Kidney capillary endothelial cell (primary cell): ENCODE measurements at places on chromosomes 5 and 9.

DNA sequence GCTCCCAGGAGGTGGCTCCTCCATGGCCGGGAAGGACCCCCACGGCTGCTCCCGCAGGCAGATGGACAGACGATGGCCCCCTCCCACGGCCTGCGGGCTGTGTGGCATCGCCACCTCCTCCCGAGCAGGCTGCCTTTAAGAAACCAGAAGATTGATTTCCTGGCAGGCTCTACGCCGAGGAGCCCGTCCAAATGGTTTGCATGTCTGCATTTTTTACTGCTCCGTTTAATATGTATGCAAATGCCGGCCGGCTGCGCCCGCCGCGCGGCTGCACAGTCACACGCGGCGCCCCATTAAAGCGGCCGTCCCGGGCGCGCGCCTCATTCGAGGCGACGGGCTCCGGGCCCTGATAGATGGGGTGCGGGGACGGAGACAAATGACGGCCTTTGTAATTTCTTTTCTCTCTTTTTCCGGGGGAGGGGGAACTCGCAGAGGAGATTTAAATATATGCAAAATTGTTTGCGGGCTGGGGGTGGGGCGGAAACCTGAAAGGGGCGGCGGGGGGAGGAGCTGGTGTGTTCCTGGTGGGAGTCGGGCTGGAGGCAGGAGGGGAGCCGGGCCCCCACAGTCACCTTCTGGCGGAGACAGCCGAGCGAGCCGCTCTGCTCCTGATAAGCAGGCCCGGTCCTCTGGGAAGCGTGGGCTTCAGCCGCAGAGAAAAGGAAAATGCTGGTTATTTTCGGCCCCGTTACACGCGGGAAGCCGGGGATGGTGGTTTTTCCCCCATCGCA lies 158.7 kb upstream of the IER5L start:
- DNase-seq: no peak

DNA sequence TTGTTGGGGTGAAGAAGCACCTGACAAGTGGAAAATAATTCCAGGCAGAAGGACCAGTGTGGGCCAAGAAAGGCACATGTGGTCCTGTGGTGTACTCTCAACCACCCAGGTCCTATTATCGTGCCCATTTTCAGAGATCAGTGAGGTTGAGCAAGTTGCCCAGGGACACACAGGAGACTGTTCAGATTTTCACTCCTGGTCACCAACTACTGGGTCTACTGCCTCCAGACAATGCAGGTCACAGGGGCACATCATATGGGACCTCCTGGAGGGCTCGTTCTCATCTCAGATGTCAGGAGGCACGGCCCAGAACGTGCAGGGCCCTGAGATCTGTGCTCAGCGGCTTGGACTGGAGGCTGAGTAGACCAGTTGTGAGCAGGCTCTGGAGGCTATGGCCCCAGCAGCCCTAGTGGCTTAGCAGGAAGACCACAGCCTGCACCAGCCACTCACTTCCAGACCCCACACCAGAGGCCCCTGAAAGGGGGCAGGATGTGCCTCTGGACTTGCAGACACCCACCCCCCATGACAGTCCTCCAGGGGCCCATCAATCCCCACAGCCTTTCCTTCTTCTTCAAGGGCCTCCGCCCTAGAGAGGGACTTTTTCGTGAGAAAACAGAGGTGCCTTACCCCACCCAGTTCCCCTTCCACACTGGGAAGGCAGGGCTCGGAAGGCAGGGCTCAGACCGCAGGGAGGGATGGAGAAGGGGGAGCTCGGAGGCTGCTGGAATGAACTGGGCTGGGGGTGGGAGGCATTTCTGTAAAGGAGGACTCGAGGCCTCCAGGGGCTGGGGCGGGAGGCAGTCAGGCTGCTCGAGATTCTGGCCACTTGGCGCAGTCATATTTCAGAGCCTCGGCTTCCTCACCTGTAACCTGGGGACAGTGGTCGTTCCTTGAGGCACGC lies 82.7 kb upstream of the NEURL1B start:
- no peak for DNase-seq

GRCh38 chr9:14222149-14222835 lies 91.6 kb downstream of the NFIB start:
- no peak for DNase-seq

GRCh38 chr9:111615928-111616327 lies 15.2 kb upstream of the DNAJC25 start:
- DNase-seq: no peak

- no peak for DNase-seq
These were observed 3.2 kb upstream of the ACOT12 start for GRCh38 chr5:81397176-81397575.

DNA sequence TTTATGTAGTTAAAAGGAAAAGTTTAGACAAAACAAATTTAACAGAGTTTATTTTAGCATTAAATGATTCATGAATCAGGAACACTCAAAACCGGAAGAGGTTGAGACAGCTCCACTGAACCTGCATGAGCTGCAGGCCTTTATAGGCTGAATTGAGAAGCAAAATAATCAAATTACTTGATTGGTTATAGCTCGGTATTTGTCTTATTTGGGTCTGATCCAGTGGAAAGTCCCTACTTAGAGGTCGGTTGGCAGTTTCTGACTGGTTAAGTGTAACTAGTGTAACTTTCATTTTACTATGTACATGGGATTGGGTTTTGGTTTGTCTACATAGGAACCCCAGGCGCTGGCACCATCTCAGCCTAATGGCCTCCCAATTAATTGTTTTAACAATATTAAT lies 74.1 kb upstream of the PIK3R1 start:
- DNase-seq: no peak

GRCh38 chr5:6760686-6761085 lies 47.5 kb downstream of the TENT4A start:
- DNase-seq: no peak

DNA sequence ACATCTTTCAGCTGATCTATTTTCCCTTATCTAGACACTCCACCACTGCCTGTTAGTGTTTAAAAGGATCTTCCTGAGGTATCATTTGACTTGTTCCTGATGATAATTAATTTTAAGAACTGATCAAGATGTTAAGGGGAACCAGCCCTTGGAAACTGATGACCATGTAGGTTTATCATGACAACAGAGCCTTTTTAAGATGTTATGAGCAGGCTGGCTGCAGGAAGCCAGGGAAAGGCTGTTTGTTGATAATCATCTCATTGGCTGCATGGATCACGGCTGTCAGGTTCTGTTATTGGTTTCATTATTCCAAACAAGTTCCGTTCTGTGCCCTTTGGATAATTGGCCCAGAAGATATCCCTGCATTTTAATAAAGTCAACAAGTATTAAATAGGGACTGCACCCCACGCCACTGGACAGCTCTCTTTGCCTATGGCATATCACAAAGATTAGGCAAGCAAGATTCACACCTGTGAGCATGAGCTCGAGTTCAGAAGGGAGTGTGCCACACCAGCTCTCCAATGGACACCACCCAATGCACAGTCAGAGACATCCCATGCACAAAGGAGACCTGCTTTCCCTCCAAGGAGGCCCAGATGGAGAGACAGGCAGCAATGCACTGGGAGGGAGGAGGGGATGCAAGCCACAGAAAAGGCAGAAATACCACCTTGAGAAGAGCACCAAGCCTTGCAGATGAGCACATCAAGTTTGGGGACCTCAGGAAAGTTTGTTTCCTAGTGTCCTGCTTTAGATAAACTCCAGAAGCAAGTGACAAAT lies 88.7 kb downstream of the SPOCK1 start:
- DNase-seq: no peak

- DNase-seq: peak; percentile 36
These were observed 29.8 kb upstream of the HMCN2 start for GRCh38 chr9:130235558-130236435.

- DNase-seq: no peak
These were observed 50.6 kb downstream of the C5orf15 start for GRCh38 chr5:133917785-133918184.

DNA sequence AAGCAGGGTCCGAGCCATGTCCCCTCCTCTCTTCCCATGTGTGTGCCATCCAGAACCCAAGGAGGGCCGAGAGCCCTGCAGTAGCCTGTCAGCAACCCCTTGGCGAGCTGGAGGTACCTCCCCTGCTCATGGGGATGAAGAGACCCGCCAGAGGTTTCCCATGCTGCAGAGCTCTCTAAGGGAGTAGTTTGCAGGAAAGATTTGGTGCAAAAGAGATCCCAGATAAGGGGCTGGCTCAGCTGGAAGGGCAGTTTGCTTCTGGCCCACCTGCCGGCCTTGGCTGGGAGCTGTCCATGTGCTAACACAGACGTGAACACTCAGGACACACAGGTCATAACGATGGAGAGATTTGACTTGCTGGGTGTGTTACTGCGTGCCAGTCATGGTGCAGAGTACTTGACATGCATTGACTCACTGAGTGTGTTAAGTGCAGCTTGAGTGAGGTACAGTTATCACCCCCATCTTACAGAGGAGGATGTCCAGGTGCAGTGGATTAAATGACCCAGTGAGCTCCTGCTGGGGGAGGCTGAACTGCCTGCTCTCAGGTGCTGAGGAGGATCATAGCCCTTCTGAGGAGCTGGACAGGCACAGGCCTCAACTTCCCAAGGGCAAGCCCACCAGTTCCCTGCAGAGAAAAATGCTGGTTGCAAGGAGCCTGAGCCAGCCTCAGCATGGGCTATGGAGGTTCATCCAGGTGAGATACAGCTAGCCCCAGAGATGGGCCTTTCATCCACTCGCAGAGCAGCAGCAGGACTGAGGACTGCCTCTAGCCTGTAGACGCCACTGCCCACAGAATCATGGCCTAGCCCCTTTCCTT lies 6.3 kb upstream of the SLC25A48 start:
- DNase-seq: no peak

GRCh38 chr5:72465601-72466563 lies 41.3 kb downstream of the ZNF366 start:
- DNase-seq: no peak

GRCh38 chr5:154523104-154523503 lies 45.1 kb upstream of the HAND1 start:
- DNase-seq: no peak

GRCh38 chr5:6872441-6873160 lies 159.4 kb downstream of the TENT4A start:
- DNase-seq: no peak
